Dermis microvascular lymphatic vessel endothelial cell (primary cell): ENCODE measurements at places on chromosomes 2 and 18.
A peak's percentile ranks its signal among the peaks of the same experiment; 100 is the strongest.

DNA sequence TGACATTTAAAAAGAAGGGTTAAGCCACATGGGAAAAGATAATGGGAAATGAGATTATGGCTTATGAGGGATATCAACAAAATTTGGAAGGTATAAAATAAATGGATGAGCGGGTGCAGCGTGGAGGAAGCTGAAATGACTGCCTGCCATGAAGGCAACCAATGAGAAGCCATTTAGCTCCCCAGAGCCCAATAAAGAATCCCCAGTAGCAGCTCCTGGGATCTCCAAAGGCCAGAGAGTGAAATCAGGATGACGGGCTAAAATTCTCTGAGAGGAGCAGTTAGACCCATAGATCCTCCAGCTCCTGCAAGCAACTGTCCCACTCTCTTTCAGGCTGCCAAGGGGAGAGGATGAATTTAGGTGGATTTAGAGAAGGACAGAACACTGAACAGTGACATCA lies 12.9 kb upstream of the MAPRE3 start:
- no peak for DNase-seq

DNA sequence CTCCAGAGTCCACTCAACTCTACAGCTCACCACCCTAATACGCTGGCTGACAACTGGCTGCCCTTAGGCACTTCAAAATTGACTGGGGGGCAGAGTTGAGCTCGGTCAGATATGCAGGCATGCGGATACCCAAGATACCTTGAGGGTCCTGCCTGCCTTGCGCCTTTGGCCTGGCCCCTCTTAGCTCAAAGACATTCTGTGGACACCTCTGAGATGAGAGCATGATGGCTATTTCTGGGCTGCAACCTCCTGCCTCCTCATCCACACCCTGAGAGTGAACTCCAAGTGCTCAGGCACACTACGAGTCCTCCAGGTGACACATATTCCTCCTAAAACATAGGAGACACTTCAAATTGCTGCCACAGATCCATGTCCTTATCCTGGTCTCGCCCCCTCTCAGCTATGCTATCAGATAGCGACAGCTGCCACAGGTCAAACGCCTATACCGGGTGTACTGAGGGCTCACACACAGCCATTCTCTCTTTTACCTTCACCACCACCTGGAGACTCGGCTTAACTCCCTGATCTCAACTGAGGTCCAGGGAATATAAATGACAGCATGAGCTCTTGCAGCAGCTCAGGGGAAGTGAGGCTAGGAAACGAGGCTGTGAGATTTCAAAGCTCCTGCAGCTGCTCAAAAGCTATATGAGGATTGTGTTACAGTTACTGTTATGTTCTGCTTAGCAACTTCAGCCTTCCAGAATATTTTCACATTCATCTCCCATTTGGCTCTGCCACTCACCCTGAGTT lies 60.5 kb upstream of the TEX51 start:
- no peak for DNase-seq

DNA sequence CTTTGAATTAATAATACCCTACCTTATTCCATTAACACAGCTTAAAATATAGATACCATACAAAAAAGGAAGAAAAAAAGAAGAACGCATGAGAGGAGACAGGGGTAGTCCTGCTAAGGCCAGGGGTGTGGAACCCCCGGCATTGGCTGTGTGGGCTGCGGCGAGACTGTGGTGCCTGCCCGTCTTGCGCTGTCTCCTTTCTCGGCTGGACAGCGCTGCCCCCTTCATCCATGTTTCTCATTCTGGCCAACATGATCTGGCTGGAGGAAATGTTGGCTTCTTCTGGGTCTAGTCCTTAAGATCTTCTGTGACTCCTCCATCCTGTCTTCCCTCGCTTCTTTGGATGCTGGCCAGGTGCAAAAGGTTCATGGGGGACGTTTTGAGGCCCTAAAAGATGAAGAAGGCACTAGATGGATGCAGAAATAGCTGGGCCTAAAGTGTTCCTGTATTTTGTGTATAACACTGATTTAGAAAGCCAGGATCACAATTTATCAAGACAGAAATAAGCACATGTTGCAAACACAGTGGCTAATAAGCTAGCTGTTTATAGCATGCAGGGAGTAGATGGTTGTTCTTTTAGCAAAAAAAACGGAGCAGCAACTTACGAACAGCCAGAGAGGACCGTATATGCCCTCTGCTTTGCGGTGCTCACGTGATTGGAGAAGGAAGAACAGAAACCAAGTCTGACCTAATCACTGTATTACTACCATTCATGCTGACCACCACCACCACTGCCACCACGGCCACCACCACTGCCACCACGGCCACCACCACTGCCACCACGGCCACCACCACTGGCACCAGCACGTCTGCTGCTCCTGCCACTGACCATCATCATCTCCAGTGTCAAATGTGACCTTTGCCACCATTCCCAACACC lies 71.7 kb upstream of the ASB18 start:
- no peak for DNase-seq

DNA sequence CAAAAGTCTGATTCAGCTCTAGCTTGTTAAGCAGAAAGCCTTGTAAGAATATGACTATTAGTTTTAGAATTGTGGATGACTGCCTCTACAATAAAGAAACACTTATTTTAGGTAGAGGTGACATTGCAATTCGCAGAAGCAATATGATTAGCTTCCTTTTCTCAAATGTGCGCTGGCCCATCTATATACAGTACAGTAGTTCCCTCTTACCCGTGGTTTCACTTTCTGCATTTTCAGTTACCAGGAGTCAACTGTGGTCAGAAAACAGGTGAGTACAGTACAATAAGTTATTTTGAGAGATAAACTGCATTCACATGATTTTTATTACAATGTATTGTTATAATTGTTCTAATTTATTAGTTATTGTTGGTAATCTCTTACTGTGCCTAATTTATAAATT lies 405.1 kb downstream of the GPD2 start:
- DNase-seq, result no peak

- DNase-seq, result no peak
These were observed 88.1 kb downstream of the EIPR1 start for GRCh38 chr2:3289526-3289925.

GRCh38 chr2:83823229-83823628 lies 635.9 kb downstream of the SUCLG1 start:
- DNase-seq, result no peak

DNA sequence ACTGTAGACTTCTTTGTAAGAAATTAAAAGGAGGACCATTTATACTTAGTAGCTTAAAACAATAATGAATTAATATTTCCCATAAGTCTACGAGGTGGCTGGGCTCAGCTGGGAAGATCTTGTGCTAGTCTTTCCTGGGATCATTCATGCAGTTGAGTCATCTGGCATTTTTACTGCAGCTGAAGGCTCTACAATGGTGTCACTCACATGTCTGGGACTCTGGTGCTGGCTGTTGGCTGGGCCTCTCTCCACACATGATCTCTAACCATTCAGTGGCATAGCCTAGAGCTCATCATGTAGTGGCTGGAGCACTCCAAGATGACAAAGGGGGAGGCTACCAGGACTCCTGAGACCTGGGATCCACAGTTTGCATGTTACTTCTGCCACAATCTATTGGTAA lies 35.5 kb downstream of the CLASP1 start:
- no peak for DNase-seq

DNA sequence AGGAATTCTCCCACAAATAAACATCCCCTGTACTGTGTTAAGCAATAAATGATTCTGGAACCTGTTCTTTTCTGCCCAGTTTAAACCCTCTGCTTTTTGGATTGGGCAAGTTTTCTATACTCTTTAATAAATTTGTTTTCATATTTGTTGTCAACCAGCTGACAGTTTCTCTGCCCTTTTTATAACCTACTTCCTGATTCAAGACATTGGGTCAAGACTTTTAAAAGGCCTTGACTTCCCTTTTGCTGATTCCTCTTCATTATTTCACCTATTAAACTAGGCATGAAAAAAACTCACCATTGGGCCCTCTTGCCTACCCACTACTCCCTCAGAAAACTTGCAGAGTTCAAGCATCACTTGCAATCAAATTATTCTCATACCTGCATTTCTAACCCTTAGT lies 459.5 kb downstream of the ARHGAP15 start:
- no peak for DNase-seq

DNA sequence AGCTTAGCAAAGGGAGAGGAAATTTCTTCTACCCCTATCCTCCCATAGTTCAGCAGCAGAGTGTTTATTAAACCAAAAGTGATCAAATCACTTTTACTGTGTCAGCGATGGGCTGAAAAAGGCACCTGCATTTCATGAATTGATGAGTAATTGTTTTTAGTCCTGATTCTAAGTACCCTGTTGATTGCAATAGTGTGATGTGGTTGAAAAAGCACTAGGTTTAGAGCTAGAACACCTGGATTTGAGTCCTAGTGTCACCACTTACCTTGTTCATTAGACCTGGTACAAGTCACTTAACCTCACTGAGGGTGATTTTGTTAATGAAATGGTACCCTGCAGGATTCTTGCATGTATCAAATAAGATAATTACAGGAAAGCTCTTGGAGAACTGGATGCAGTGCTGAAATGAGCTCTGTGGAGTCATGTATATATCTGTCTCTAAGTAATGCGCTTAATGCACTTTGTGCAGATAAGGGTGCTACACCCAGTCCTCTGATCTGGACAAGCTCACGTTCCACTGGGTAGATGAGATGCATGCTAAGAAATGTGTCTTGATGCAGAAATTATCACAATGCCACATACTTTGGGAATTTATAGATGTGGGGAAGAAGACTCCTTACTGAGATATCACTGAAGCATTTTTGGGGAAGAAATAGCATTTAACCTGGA lies 289.6 kb downstream of the PARD3B start:
- no peak for DNase-seq

- DNase-seq, result no peak
These were observed 31.1 kb downstream of the NCOA1 start for GRCh38 chr2:24521975-24522639.

DNA sequence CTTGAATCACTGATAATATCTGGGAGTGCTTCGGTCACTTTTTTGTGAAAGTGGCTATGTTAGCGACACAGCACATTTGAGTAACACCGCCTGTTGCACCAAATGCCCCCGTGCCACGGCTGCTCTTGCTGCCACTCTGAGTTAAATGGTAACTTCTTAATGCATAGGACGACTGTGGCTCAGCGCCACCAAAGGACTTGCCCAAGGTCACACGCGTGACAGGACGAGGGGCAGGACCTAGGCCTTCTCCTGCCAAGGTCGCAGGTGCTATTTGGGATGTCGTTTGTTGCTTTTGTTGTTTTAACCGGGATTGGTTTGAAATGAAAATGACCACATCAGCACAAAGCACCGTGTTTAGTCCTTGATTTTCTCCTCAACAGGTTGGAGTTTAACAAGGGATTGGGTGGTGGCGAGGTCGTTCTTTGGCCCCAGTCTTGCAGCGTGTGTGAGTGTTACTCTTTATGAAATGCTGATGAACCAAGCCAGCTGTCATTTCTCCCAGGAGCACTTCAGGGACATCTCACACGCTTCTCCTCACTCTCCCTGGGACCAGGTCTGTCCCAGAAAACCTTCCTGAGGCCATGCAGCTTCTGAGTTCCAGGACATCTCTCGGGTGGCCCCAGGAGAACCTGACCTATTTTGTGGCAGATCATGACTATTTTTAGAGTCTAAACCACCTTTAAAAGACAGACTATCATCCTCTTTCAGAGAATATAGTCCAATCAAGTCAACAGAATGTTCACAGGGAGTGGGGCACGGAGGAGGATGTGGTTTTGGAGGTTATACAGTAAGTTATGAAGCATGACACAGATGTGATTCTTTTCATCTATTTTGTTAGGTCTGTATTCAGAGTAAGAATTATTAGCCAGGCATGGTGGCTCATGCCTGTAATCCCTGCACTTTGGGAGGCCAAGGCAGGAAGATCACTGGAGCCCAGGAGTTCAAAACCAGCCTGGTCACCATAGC lies 49.9 kb downstream of the MTCL1 start:
- DNase-seq, result no peak

DNA sequence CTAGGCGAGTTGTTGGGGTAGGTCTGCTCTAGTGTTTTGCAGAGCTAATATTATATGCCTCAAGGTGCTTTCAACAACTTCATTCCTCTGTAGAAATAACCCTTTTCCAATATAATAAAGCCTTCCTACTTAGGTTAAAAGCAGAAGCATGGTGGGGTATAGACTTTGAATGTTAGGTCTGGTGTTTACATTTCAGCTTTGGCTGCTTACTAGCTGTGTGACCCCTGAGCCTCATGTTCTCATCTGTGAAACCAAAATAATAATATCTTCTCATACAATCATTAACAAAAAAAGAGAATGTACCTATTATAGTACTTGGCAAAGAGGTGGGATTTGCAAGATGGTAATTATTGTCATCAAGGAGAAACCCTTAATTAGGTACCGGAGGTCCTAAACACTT lies 386.6 kb downstream of the NBAS start:
- no peak for DNase-seq

DNA sequence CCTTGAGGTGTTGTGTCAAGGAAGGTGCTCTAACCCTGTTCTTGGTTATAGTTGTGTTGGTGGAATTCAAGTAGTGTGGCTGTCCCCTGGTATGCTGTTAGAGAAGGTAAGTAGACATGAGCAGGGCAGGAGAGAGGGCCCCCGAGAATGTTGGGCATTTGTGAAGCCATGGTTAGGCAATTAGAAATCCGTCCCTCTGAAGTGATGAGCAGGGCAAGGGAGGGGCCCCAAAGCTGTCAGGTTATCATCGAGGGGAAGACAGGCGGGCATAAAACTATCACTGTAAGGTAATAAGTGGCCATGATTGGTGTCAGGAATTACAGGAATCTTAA lies 5.2 kb downstream of the XRCC5 start:
- DNase-seq, result no peak

DNA sequence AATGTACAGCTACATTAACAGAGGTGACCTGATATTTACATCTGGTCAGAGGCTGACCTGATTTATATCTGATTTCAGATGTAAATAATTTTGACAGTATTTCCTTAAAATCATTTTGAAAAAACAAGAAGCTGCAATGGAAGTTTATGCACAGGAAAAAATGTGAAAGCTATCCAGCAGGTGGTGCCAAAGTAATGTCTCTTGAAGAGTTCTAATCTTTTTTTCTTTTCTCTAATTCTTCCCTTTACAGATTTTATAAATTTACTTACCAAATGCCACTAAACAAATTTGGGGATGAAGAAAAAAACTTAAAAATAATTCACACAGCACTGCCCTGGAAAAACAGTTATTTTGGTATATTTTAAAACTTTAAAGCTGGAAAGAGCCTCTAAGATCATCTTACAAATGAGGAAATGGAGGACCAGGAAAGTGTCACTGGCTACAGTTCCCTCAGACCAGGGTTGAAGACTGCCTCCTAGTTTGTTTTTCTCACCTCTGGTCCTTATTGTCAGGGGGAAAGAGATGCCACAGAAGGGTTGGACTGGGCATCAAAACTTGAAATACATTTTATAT lies 16.4 kb upstream of the FBLN7 start:
- DNase-seq, result peak; percentile 46

DNA sequence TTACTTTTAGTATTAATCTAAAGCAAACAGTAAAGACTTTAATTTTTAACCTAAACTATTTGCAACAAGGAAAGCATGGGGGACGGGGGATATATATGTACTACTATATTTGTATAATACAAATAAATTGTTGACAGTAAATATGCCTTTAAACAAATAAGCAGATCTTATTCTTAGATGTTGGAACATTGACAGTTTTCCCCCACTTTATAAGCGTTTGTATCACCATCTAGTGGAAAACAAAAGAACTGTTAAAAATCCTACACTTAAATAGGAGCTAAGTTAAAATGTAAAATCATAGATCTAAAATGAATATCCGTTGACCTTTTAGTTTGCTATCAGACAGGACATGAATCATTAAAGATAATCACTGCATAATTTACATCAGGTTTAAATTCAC lies 50.0 kb downstream of the RBBP8 start:
- DNase-seq, result peak; percentile 65
